Left ventricle myocardium superior (tissue), 1 donor: ENCODE measurements at places on chromosomes 7 and 10. TPM values are rescaled to one million over a fixed set of nuclear protein-coding genes. Genes with fewer than 3 reads are reported as not detected.

PLXNA4 gene
- total RNA-seq = 19.2 TPM

ASAH2 gene
- 0.32 TPM for total RNA-seq

FIGNL1 gene
- 5.2 TPM for total RNA-seq

ASAH2B gene
- 4.8 TPM for total RNA-seq

HMX3 gene
- not detected for total RNA-seq

IKZF1 gene
- 3.7 TPM for total RNA-seq

MYPN gene
- 107 TPM for total RNA-seq

SP8 gene
- total RNA-seq = not detected

XRCC2 gene
- total RNA-seq = 0.67 TPM

ITGA8 gene
- 0.82 TPM for total RNA-seq

GRCh38 chr10:119778776-119779445 lies 53.1 kb downstream of the INPP5F start:
- DNase-seq = no peak

- no peak for DNase-seq
Observed at GRCh38 chr7:147406521-147407135, 1183.9 kb upstream of the C7orf33 start.

DNA sequence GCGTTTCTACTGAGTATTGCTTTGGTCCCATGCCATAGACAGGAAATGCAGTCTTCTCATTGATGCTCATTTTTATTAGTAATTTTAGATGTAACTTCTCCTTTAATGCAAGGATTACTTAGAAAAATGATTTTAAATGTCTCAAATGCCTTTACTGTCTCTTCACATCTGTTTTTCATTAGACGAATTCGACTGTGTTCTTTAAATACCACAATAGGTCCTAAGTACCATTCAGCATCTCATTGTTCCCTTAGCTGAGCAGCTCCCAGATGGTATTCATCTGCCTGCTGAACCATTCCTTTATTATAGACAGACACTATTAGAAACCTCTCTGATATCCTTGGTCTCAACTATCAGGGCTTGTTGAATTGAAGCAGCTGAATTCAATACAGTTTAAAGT lies 113.6 kb downstream of the LSMEM1 start:
- DNase-seq = no peak

GRCh38 chr7:36208997-36209813 lies 56.2 kb downstream of the EEPD1 start:
- DNase-seq = no peak

DNA sequence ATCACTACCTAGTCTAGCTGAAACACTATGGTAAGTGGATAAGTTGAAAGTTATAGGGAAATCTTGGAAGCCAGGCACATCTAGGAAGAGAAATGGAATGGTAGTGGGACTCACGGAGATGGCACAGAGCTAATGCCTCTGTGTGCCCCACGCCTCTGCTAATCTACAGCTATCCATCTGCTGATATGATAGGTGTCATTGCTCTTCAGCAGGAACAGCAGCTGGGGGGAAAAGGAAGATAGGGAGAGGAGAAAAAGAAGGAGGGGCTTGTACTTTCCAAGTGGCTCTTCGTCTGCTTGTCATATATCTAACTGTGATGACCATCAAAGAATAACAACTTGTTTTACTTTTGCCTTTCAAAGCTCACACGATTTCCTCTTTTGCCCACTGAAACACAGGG lies 1199.1 kb upstream of the SORCS1 start:
- no peak for DNase-seq

DNA sequence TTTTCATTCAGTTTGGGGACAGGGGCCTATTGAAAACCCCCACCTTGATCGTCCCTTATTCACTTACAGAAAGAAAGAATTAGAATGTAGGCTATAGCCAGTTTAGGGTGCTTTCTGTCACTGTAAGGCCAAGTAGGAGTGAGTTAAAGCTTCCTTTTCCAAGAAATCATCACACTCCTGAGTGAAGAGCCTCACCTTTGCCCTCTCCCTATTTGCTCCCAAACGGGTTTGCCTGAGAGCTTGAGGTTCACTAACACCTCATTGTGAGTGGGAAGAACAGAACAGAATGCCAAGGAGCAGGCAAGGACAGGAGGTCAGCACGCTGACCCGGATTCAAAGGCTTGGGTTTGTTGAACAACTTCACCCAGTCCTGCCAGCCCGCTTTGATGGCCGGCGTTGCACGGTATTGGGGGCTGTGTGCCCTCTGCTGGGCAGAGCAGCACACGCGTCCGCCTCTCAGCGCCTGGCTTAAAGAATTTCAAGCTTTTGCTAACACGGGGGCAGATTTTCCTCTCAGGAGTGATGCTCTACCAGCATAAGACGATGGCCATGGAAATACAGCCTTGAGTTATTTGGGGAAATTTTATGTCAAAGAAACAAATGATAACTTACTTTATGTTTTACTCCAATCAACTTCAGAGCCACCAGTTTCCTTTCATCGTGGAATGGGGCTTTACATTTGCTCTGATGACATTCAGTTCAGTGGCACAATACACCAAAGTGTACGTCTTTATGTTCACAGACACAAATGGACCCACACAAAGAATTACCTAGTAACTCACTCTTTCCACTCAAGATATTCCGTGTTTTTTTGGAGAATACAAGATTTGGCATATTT lies 470.0 kb downstream of the SUGCT start:
- peak; percentile 67 for DNase-seq

- DNase-seq = peak; percentile 86
Observed at GRCh38 chr10:22620140-22620857, 94.1 kb downstream of the PIP4K2A start.

GRCh38 chr10:98636921-98637329 lies 190.2 kb upstream of the HPS1 start:
- DNase-seq = no peak

DNA sequence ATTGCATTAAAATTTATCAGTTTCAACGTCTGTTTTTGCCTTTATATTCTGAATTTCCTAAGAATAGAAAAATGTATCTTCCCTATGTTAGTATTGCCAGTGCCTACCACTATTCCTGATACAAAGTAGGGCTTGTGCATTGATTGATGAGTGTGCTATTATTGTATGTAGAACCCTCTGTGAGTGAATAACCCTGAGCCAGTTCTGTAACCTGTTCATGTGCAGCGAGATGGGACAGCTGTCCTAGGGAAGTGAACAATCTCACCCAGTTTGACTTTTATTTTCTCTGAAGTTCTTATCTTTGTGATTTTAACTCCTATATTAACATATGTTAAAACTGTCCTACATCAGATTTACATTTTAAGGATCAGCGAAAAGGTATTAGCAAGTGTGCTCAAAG lies 178.4 kb upstream of the ADO start:
- no peak for DNase-seq

DNA sequence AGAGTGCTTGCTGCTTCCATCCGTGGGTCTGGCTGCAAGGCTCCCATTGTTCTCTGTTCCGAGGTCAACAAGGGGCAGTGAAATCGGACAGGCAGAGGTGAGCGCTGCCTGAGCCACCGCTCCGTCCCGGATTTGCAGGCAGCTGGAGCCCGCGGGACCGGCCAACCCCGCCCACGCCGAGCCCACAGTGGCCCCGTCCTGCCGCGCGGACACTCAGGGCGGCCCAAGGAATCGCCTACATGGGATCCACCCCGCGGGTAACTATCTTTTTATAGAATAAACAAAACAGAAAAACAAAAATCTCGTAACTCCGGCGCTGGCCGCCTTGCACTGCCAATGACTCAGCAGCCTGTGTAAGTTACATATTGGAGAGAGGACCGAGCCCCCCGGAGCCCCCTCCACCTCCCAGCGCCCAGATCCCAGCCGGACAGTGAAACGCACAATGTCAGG lies 1.9 kb downstream of the BNIP3 start:
- DNase-seq = peak; percentile 81

DNA sequence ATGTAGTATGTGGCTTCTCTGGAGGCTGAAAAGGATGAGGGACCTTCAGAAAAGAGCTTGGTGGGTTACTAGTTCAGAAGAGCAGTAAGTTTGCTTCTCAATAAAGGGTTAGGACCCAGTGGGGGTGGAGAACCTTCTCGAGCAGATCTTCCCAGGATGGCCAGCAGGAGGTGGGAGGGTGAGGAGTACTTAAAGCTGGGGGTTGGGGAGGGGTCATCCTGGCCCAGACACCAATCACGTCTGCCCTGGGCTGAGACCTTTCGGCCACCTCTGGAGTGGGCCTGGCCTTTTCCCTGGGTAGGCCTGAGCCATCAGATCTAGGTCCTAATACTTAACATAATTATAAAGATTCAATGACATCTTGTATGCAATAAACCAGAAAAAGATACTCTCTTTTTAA lies 149.0 kb upstream of the TCF7L2 start:
- no peak for DNase-seq

- peak; percentile 62 for DNase-seq
Observed at GRCh38 chr7:485188-486081, 34.2 kb downstream of the PDGFA start.

DNA sequence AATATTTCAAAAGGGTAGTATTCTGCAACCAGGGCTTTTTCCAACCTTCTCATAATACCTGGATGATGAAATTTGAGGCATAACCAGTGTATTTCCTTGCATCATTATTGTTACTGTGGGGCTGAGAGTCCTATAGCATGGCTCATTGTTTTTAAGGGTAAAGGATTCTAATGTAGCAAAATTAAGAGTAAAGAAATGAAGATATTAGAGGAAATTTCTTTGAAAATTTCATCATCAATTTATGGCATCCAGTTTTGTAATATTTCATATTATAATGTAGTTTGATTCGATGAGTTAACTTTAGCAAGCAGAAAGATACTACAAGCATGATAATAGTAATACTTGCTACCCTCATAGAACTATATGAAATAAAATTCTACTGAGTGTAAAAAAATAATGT lies 387.3 kb upstream of the LRGUK start:
- DNase-seq = no peak

GRCh38 chr7:51128545-51129435 lies 187.8 kb downstream of the COBL start:
- DNase-seq = no peak

- no peak for DNase-seq
Observed at GRCh38 chr10:120987359-120987758, 136.2 kb downstream of the WDR11 start.

DNA sequence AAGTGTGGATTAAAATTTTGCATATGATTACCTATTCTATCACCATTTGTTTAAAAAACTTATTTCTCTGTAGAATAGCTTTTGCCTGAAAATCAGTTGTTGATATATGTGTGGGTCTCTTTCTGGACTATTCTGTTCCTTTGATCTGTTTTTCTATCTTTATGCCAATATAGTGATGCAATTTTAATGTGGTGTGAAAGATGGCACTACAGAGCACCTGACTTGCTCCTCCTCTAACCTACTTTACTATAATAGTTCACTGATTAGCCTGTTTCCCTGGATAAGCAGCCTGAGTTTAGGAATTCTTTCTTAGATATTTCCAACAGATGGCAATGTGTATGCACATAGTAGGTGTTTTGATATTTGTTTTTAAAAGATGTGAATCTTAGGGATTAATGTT lies 294.5 kb downstream of the AUTS2 start:
- no peak for DNase-seq

DNA sequence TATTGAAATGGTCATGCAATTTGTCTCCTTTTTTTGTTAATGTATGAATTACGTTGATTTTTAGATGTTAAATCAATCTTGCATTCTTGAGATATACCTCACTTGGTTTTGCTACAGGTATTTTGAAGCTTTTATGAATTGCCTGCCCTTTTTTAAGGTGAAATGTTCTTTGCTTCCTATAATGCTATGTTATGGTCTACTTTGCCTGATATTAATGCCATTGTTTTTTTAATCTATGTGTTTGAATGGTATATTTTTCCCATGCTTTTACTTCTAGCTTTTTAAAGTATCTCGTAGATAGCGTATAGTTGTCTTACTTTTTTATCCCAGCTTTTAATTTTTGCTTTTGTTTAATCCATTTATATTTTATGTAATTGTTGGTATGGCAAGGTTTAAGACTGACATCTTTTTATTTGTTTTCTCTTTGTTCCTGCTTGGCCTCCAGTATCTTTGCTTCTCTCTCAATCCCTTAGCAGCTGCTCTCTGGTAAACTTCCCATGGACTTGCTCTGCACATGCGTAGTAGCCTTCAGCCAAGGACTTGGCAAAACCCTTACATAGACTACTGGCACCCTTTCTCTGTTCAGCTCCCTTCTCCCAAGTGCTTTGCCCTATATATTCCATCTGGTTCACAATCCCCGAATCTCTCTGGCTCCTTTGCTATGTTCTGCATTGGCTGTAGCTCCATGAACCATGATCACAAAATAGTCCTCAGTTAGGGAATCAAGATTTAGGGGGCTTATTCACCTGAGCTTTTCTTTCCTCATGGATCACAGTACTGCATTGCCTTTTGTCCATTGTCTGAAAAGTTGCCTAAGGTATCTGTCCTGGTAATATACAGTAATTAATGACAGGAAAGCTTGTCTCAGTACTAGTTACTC lies 8.4 kb downstream of the TRIM24 start:
- no peak for DNase-seq

- DNase-seq = no peak
Observed at GRCh38 chr7:131943646-131944045, 387.2 kb upstream of the PODXL start.
